ENCODE measurements at places on chromosomes 5 and 9.

DNA sequence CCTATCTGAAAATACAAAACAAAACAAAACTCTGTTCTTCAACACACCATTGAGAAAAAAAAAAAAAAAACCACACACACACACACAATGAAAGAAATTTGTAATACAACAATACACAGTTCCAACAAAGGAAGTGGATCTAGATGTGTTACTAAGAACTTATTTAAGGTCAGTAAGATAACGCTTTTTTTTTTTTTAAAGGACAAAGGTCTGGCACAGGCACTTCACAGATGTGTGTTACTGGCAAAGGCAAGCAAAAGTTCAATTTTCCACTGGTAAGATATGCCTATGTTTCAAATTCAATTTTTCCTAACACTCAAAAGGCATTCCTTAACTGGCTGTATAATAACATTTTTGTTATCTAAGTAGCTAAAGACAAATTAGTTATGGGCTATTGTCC is 3.6 kb downstream of the RFK start:
- no peak for DNase-seq

DNA sequence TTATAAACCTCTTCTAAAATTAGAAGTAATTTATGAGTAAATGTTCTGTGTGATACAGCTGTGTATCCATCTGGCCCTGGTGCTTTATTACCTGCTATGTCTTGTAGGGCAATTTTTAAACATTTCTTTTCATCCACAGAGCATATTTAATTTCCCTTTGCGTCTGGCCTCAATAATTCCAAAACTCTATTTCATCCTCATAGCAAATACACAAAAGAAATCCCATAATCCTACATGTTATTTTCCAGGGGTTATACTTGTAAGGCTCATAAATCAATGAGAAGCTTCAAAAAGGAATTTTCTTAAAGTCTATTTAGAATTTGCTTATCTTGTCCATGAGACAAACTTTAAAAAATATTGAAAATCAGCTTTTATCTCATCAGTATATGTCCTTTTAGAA is 167.0 kb downstream of the TTC39B start:
- no peak for DNase-seq

GRCh38 chr5:149636861-149637246 is 55.6 kb downstream of the ARHGEF37 start:
- DNase-seq, result peak; percentile 50

DNA sequence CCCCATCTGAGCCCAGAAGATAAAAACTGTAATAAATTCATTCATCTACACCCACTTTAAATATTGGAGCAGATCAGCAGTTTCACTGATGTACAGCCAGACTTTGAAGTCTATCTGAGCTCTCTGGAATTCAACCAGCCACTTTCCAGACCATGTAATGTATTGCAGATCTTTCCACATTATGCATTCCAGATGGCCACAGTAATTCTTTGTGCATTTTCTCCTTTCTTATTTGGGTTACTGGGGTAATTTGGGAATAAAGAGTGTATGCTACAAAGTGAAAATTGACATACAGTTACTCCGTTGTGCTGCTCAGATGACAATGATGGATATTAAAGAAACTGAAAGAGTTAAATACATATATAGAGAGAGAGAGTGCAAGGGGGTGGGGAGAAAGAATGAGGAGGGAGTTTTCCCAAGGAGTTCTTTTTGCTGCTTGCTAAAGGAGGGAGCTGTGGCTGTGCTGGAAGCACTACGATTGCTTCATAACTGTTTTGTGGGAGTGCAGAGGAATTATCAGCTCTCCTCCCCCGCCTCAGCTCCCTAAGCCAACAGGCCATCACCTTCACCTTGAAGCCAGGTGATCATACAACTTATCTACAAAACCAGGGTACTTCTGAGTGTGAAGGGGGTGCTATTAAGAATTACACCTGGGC is 152.8 kb downstream of the GAS1 start:
- peak; percentile 69 for DNase-seq

DNA sequence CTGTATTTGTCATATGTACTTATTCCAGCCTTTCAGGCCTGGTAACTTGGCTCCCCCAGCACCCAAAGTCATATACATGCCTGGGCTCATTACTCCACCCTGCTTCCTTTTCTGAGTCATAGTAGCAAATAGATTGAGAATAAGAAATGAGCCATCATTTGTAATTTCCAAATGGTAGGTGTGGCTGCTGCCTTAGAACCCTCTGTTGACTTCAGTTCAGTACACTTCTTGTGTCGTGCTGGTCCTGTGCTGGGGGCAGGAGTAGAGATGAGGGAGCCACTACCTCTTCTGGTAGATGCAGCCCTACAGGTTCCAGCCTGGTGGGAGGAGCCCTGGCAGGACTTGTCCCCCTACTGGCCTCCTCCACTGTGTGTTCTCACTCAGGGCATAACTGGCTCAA is 11.1 kb downstream of the GM2A start:
- DNase-seq, result peak; percentile 25
